Hematopoietic multipotent progenitor cell treated with erythropoietin and hydrocortisone succinate and interleukin-3 and kit ligand, for 15 days (in vitro differentiated cells): ENCODE measurements at places on chromosomes 12 and 14.
A peak's percentile ranks its signal among the peaks of the same experiment; 100 is the strongest.

- peak; percentile 9 for DNase-seq
These were observed 6.2 kb upstream of the OAS1 start for GRCh38 chr12:112900298-112901145.

GRCh38 chr12:126084480-126084879 lies 1019.2 kb downstream of the AACS start:
- DNase-seq = no peak

GRCh38 chr14:60240139-60240856 lies 8.7 kb upstream of the PPM1A start:
- no peak for DNase-seq

DNA sequence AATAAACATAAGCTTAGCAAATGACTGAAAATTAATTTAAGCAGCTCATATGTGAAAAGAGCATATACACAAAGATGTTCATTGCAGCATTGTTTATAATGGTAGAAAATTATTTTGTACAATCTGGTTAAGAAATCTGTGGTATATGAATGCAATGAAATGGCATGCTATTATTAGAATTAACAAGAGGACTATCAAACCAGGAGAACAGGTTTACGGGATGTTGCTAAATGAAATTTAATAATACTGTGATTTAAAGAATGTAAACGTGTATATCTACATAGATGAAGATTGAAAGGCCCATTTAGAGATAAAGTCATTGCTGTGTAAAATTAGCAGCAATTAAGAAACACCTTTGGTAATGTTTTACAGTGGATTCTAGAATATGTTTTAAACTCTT lies 70.5 kb downstream of the EID3 start:
- no peak for DNase-seq

DNA sequence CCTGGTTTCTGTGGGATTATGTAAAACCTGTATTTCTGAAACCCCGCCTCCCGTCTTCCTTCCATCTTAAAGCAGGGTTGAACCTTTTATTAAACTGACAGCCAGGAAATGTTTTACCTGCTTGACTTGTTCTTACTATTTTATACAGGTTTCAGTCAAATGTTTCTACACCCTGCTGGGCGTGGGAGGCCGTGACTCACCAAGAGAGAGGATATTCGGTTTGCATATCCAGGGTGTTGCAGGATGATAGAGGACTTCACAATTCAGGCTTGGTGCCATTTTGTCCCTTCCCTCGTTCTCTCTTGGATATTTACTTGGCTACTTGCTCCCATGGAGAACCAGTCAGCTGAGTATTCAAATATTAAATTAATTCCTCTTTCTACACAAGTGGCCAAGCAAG lies 69.7 kb downstream of the ARF6 start:
- peak; percentile 48 for DNase-seq

GRCh38 chr14:95440951-95441350 lies 75.5 kb downstream of the SYNE3 start:
- no peak for DNase-seq

DNA sequence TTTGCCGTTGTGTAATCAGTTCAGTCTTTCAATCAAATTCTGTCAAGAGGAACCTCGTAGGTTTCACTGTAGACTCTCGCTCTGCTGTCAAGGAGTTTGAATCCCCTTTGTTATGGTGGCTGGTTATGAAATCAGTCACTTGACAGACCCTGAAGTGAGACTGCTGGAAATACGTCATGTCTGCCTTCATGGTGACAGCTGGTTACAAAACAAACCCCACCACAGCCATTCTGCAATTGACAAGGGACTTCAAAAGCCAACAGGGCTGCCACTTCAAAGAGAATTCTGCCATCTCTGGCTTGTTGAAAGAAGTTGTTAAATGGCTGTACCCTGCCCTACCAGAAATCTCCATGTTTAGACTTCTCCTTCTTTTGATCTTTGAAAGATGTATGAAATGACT lies 286.9 kb downstream of the ERC1 start:
- DNase-seq = no peak

DNA sequence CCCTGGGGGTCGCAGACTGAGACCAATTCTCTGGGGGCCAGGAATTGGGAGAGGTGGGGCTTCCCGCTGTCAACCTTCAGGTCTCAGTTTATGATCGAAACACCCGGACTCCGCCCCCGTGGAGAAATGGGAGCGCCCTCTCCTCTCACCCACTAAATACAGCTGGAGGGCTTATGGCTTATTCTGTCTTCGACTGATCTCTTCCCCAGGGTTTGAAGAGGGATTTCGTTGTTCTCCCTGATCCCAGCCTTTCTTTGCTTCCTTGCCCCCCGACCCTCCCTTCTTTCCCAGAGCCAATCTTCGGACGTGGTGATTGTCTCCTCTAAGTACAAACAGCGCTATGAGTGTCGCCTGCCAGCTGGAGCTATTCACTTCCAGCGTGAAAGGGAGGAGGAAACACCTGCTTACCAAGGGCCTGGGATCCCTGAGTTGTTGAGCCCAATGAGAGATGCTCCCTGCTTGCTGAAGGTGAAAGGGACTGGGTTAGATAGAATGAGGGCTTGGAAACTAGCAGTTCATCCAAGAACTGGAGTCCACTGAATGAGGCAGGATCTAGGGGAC lies 607 bp downstream of the OS9 start:
- DNase-seq = no peak
